ENCODE measurements at places on chromosomes 6 and 20. TPM values are rescaled to one million over a fixed set of nuclear protein-coding genes. Genes with fewer than 3 reads are reported as not detected.

WFDC5 gene
- not detected for total RNA-seq

CYP39A1 gene
- total RNA-seq: 3.1 TPM

SIRPD gene
- total RNA-seq: not detected

ISM1 gene
- total RNA-seq: 0.63 TPM

SLC22A2 gene
- not detected for total RNA-seq

IL17F gene
- total RNA-seq: not detected

BPIFB2 gene
- total RNA-seq: not detected

CRYBG1 gene
- total RNA-seq: 0.31 TPM

SIRPA gene
- total RNA-seq: 5.6 TPM

NFATC2 gene
- 0.63 TPM for total RNA-seq

PRND gene
- total RNA-seq: 1.9 TPM

Data from parietal lobe (tissue), 2 donors.